Activated CD4-positive, CD25-positive, alpha-beta regulatory T cell treated with anti-CD3 and anti-CD28 coated beads, Interleukin-2, amount 50 U/mL, for 72 hours (primary cell): ENCODE measurements at places on chromosomes 16 and 17.

DNA sequence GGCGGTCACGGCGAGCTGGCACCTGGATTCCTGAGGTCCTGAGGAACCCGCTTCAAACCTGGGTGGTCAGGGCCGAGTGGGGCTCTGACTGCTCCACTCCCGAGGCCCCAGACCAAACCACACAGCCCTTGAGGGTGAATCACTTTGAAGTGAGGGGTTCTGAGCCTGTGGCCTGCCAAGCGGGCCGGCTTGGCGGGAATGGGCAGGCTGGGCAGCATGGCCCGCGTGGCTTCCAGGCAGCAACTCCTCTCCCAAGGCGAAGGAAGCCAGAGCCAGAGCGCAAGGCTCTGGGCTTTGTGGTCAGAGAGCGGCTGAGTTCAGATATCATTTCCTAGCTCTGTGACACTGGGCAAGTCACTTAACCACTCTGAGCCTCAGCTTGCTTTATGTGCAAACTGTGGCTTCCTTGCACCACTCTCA is 42.7 kb downstream of the CMIP start:
- no peak for DNase-seq

DNA sequence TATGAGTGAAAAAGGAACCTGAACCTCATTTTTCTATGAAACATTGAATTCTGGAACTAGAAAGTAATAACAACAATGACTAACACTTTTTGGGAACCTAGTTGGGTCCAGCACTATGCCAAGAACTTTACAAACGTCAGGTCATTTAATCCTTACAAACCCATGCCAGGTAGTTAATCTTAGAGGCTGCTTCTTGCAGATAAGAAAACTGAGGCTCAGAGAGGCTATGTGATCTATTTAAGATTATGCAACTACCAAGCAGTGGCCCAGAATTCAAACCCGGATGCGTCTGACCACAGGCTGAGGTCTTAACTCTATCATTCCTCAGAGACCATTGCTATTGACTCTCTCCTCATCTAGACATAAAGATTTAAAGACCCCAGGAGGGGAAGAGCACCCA is 358.7 kb downstream of the GRIN2A start:
- no peak for DNase-seq

- no peak for DNase-seq
Observed at GRCh38 chr16:13643412-13643811, 276.5 kb upstream of the ERCC4 start.

GRCh38 chr16:67470359-67470758 is 10.6 kb downstream of the ATP6V0D1 start:
- DNase-seq, result no peak

DNA sequence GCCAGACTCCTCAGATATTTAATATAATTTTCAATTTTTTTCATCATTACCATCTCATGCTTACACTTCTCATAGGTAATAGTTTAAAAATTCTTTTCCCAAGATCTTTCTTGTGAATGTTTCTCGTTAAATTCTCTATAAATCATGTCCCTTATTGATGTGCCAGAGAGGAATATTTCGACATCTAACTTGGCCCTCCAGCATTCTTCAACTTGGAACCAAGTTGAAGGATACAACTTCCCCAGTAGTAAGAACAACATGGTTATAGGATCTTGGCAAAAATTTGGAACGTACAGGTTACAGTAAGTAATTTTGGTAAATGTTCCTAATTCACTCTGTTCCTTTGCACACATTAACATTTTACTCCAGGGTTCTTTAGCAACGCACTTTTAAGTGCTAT is 731.8 kb downstream of the CDH11 start:
- no peak for DNase-seq

- no peak for DNase-seq
Observed at GRCh38 chr16:27776556-27777225, 226.7 kb downstream of the KATNIP start.

DNA sequence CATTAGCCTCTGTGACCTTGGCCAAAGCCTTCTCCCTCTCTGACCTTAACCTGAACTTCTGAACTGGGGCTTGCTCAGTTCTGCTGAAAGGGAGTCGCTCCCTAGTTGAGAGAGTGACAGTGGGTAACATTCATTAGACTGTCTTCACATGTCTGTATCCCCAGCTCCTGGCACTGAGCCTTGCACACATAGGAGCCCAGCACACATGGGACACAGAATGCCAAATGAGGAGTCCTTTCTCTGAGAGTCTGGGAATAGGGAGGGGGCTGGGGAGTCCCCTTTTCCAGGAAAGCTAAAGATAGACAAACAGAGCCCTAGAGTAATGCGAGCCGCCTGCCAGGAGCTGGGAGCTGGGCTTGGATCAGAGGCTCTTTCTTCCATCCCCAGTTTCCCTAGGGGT is 2.5 kb downstream of the TAC4 start:
- no peak for DNase-seq

- no peak for DNase-seq
Observed at GRCh38 chr16:24491731-24492130, 47.6 kb upstream of the RBBP6 start.

DNA sequence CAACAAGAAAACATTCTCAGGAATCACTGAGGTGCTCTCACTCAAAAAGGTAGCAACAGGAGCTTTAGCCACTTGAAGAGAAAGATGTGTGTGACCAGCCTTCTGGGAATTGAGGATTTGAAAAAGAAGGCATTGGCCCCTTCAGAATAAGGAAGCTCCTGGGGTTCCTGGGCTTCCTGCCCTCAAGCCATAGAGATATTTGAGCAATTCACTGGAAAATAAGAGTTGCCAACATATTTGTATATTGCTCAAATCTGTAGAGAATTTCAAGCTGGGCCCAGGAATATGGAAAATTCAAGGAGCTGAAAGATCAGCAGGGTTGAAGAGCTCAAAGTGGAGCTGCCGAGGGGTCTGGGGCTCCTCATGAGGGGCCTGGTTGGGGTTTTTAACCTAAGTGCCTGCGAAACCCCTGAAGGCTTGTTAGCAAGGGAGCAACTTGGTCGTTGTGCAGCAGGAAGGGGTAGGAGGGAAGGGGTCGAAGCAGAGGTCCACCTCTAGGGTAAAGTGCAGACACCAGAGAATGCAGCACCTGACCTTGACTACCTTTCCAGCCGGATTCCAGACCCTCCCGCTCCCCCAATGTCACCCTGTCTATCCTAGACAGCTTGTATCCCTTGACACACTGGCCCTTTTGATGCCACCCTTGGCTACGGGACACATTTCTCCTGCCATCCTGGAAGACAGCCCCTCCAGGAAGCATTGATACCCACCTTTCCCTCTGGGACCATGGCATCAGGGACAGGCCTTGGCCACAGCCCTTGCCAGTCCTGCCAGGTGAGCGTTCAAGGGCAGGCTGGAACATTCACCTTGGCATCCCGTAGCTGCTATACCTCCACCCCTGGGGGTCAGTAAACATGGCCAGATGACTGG is 67.6 kb upstream of the SREBF1 start:
- no peak for DNase-seq

DNA sequence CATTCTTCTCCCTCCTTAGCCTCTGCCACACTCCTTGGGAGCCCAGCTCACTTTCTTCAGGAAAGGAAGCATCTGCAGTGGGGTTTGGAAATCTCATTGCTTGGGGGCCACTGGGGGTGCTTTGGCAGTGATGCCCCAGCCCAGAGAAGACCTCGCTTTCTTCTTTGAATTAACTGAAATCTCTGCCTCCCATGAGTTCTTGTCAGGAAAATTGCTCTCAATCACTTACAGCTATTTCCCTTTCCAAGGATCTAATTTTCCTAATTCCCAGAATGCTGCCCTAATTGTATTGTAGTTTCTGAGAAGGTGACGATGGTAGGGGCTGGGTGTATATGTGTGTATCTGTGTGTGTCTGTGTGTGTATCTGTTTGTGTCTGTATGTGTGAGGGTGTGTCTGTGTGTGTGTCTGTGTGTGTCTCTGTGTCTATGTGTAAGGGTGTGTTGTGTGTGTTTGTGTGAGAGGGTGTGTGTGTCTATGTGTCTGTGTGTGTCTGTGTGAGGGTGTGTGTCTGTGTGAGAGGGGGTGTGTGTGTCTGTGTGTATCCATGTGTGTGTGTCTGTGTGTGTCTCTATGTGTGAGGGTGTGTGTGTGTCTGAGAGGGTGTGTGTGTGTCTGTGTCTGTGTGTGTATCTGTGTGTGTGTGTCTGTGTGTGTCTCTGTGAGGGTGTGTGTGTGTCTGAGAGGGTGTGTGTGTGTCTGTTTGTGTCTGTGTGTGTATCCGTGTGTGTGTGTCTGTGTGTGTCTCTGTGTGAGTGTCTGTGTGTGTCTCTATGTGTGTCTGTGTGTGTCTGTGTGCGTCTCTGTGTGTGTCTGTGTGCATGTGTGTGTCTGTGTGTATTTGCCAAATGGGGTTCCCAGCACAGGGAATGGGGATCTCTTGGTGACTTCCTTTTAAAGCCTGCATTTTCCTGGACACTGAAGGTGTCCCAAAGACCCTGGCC is 83.5 kb upstream of the DNAJA2 start:
- no peak for DNase-seq

DNA sequence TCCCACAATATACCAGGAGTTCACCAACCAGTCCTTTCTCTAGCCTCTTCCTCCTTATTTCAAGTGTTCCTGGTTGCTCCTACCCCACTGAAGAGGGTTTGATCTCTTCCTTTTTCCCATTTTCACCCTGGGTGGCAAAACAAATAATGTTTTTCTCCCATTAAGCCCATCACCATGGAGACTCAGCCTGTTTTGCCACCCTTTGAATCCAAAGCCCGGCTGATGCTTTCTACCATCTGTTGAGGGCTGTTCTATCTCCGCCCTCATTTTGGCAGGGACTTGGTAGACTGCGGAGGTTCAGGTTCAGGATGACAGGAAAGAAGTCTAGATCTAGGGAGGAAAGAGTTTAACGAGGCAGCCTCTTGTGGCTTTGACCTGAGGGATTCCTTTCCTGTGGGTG is 2.6 kb downstream of the DNAH2 start:
- no peak for DNase-seq

DNA sequence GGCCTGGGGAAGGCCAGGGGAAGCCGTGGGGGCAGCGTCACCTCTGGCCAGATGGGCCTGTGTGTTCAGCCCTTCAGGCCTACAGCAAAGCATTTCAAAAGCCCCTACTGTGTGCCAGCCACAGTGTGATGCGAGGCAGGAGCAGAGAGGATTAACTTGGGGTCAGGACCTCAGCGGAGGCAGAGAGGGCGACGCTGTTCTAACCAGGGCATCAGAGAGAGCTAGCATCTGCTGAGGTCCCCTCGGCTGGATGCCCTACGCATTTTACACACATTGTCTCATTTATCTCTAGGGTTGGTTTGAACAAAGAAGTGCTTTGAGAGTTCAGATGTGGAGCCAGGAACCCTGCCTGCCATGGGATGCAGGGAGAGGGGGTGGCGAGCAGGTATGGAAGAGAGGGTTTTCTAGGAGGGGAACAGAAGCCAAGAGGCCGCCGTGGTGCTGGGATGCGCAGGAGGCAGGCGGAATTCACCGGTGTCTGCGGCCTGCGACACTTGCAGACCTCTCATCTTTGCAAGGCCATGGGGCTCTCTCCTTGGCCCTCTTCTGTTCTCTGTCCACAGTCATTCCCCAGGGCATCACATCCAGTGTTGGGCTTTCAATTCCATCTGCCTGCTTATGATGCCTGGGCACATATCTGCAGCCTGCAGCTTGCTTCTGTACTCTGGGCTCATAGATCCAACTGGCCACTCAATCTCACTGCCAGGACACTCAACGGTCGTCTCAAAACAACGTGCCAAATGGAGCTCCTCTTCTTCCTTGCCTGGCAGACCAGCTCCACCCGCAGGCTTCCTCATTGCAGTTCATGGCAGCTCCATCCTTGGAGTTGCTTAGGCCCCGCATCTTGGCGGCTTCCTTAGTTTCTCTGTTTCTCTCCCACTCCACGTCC is 8.1 kb upstream of the NKD1 start:
- no peak for DNase-seq

- no peak for DNase-seq
Observed at GRCh38 chr16:69306031-69306430, 5.1 kb upstream of the VPS4A start.

GRCh38 chr16:8469102-8469778 is 121.1 kb downstream of the TMEM114 start:
- DNase-seq, result no peak

DNA sequence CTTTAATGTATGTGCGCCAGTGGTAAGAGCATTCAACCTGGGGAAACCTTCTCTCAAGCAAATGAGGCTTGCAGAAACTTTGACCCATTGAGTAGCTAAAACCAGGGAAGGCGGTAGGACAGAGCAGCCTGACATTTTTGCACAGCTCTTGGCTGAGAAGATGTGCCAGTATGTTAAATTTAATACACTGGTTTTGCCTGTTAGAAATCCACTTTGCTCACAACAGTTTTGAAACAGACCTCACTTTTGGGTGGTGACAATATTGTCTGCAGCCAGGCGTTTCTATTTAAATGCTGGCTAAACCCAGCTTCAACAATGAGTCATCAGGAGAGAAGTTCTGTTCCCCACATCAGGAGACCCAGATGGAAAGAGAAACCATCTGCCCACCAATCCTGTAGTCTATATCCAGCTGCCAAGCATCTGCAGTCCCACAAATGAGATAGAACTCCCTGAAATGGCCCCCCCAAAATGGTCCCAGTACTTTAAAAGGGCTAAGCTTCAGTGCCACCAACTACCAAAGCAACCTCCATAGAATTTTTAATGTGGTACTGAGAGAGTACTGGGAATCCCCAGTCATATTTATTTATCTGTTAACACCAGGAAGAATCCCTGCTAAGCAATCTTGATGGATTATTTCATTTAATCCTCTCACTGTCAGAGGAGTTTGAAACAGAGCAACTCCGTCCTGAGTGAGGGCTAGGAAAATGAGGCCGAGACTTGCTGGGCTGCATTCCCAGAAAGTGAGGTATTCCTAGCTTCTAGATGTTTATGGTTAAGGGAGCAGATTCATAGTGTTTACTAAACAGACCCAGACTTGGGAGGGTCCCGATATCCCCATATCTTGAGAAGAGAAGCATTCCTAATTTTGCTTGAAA is 29.0 kb upstream of the CLEC3A start:
- no peak for DNase-seq

DNA sequence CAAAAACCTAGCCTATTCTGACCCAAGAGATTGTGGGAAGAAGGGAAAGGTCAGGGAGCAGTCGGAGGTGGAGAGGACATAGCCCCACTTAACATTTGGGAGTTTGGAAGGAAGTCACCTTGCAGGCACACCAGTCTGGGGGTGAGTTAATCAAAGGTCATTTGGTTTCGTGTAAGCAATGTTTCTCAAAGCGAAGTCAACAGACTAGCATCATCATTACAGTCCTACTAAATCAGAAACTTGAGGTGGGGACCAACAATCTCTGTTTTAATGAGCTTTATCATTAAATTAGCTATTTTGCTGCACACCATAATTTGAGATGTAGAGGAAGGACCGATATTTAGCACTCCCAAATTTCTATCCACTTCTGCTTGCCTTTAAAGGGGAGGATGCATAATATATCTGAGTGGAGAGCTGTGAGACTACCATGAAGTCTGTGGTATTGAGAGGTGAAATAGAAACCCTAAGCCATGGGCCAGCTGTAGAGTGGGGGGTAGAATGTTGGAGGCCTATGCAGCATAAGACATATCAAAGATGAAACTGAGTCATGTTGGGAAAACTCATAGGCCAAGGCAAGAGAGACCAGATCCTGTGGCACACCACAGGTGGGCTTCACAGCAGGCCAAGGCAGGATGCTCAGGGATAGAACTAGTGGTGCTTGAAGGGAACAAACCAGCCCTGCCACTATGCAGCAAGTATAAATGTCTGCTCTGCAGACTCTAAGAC is 141.7 kb upstream of the ANKFN1 start:
- DNase-seq, result no peak
